ENCODE measurements at places on chromosomes 13 and 19.

DNA sequence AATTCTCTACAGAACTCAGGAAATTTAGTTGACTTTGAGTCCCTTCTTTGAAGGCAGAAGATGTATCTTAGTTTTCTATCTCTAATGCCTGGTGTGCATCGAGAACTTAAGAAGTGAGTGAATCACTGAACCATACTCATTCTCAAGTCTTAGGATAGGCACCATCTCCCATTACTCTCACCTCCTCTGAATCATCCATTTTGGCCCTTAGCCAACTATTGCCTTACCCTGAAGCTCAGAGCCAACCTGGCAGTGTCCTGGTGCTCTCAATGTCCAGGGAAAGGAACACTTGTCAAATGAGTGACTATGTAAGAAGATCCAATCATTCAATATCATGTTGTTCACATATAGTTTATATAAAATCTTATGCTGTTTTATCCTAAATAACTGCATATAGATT, 146.6 kb downstream of the RGCC start:
- no peak for DNase-seq

DNA sequence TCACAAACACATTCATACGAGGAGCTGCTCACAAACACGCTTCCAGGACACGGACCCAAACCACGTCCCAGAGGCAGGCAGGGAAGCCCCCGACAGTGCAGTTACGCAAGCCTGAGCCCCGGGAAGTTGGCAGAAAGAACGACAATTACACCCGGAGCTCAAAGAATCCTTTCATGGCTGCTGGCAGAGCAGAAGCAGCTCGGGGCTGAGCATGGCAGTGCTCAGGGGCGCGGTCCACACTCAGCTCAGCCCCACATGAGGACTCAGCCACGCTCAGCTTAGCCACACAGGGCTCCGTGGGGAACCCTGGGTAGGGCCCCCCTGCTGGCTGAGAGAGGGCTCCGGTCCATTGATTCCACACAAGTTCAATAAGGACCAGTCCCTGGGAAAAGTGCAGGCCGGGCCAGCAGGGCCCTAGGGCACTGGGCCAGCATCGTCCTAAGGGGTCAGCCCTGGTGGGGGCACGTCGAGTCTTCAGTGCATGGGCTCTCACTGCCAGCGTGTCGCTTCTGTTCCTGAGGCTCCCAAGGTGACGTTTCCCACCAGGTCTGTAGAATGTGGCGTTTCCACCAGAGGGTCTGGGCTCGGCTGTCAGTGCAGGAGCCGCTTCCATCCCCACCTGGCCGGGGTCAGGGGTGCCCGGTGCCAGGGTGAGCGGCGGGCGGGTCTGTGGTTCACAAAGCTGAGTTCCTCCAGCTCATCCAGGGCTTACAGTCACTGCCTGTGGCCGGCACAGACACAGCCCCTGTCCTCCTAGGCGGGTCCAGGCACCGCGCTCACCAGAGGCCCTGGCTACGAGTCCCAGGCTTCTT, 23.1 kb downstream of the GAS6 start:
- DNase-seq: peak; percentile 77

DNA sequence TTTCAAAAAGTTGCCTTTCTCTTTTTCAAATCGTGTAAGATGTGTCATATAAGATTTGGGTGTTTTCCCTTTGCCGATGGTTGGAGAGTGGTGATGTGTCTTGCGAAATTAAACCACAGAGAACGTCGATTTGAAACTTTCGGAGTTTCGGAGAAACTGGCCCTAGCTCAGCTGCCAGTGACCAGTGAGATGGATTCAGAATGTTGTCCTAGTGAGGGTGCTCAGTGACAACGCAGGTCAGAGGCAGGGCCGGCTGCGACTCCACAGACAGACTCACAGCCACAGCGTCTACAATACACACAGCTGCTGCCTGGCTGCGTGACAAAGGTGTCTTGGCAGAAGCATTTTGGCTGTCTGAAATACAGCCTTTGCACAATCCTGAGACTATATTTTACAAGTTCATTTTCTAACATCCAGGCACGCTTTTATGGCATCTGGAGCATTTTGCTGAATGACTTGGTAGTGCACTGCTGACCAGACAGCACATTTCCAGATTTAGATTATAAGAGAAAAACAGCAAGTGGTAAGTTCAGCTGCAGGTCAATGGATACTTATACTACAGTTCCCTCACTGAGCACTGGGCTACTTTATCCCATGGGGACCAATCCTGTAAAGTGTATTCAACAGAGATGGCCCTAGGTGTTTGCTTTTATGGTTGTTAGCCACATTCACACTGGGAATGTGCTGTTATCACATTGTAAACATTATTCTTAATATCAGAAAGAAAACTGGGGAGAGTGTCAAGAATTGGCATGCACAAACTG, 207.5 kb downstream of the KCNRG start:
- DNase-seq: no peak

- peak; percentile 89 for DNase-seq
Measured at GRCh38 chr19:58330458-58330857, 3.7 kb downstream of the ZSCAN22 start.

DNA sequence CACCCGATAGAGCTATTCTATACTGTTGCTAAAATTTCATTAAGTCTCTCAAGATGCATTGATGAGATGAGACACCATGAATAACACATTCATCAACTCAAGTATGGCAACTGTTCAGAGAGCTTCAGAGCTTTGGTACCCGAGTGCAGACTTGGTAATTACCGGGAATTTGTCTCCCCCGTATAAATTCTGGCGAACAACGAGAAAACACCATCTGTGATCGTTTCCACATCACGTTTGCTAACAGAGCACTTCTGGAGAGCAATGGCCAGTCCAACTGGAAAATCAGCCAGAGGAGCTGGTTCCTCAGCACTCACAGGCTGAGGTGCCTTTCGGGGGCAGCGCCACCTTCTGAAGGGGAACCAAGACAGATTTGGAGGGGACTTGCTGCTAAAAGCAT, 40.2 kb downstream of the SUGP2 start:
- no peak for DNase-seq

GRCh38 chr19:558770-559439, 13.5 kb upstream of the BSG start:
- DNase-seq: no peak

DNA sequence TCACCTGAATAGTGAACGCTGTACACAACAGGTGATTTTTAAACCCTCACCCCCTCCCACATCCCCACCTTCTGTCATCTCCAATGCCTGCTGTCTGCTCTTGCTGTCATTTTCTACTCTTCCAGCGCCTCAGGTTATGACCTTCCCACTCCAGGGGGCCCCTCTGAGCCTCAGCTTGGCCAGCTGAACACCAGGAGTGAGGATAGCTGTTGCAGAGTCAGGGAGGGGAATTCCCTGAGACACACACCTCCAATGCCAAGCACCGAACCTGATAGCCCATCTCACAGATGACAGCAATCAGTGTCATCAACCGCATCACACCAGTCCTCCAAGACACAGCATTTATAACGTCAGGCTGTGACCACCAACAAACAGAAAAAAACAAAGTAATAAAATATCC, 193.5 kb downstream of the ZNF536 start:
- no peak for DNase-seq

- no peak for DNase-seq
Measured at GRCh38 chr19:44212866-44213346, 574 bp downstream of the ZNF227 start.

- DNase-seq: peak; percentile 64
Measured at GRCh38 chr13:91664039-91664438, 265.6 kb downstream of the GPC5 start.

DNA sequence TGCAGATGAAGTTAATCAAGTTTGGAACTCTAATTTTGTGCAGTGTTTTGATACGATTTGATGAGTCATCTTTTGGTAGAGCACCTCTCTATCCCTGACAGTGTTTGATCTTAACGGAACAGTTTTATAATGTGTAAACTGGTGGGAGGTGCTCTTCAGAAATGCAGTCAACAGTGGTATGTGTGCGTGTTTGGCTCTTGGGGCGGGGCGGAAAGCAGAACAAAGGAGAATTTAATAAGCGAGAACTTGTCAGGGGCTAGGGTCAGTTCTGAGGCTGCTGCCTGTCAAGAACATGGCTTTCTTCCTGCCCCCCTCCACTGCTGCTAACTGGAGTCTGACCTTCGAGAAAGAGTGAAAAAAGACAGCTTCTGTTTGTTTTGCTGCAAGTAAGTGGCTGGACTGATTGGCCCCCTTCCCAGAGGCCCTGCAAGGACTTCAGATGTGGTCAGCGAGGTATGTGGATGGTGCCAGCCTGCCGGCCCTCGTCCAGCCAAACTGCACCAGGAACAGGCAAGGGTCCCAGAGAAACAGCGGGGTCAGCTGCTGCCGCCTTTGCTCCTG, 40.8 kb downstream of the BBC3 start:
- peak; percentile 30 for DNase-seq

DNA sequence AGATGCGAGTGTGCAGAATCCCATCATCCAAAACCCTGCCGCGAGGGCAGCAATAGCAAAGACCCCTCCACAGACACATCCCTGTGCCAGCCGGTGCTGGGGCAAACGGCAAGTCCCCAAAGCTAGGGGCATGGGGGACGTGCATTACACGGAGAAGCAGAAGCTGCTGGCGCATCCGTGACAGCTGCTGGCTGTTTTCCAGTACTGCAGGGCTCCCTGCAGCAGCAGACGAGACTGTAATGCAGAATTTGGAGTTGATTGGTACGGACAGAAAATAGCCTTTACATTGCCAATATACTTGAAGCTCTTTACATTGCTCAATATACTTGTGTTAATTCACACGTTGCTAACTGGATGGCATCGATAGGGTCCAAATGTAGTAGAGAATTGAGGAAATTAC, 77.2 kb upstream of the TMTC4 start:
- DNase-seq: peak; percentile 17

GRCh38 chr13:97858161-97858560, 95.3 kb upstream of the IPO5 start:
- no peak for DNase-seq

- no peak for DNase-seq
Measured at GRCh38 chr19:58387338-58388174, 487 bp downstream of the RPS5 start.

- no peak for DNase-seq
Measured at GRCh38 chr13:71851498-71852409, 15.2 kb downstream of the DACH1 start.

DNA sequence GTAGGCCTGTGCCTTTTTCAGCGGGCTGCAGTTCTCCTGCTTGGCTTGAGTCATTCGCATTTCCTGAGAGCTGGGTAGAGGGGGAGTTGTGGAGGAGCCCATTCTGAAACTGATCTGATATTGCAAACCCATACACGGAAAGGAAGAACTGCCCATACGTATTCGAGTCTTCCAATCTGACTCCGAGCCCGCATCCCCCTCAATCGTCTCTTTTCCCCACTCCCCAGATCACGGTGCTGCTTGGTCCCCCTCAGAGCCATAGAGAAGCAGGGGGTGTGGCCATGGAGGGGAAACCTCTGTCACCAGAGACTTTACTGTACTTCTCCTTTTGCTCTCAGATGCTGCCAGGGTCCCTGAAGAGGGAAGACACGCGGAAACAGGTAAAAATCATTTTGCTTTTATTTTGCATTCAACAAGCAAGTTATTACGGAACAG, at the start of gene CD22:
Gene CD22, plus strand, starts transcription at position 337 of the 435 bp plus-strand sequence. CDS start 2,854 bp downstream, outside the sequence.
- DNase-seq: no peak

DNA sequence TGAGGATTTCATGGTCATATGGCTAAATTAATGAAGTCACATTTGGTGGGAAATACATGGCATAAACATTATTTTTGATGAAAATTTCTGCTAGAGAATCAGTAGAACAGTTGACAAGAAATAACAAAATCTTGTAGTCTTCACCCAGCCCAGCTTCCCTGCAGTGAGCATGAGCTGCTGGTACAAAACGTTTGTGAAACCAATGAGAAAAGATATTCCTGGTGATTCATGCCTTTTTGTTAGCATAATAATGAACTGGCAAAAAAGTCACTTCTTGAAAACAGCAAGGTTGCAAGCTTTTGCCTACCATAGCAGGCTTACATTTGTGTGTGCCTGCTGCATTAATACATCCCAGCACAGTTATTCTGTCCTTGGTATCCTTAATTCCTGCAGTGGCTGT, 475.9 kb upstream of the HTR2A start:
- DNase-seq: no peak

- DNase-seq: peak; percentile 65
Measured at GRCh38 chr19:4386041-4386782, 14.1 kb downstream of the SH3GL1 start.

- DNase-seq: no peak
Measured at GRCh38 chr19:44749292-44749691, 784 bp downstream of the BCL3 start.

DNA sequence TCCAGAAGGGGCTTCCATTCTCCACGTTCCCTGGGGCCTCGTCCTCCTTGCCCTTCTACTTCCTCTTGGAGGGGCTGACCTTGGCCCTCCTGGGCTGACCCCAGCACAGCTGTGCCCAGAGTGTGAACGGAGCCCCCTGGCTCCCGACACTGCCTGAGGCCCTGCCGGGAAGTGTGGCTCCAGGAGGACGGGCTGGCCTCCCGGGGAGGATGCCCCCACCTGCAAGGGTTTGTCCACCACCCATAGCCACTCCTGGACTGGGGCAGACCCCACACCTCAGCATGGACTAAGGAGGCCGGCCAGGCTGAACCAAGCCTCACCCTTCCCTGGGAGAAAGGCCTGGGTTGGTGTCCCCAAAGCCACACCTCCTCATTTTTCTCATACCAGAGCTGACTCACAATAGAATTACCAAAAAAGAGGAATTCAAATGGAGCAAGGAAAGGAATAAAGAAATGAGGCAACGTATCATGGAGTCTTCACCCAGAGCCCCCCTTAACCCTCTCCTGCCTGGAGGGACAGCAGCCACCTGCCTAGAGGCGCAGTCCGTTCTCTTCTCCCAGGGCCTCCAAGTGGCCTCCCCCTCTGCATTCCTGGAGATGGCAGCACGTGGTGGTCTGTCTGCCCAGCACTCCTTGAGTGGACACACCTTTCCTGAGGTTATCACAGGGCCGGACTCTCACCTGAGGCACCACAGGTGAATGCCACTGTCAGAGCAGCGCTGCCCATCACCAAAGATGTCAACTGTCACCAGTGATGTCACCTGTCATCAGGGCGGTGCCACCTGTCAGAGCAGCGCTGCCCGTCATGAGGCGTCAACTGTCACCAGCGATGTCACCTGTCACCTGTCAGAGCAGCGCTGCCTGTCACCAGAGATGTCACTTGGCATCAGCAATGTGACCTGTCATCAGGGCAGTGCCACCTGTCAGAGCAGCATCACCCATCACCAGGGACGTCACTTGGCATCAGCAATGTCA, 3.1 kb upstream of the C13orf46 start:
- no peak for DNase-seq

- no peak for DNase-seq
Measured at GRCh38 chr13:18946738-18947137, 234.9 kb downstream of the TUBA3C start.

GRCh38 chr19:39401549-39402345, 4.9 kb upstream of the ZFP36 start:
- DNase-seq: no peak

GRCh38 chr19:10832939-10833296, 3.1 kb downstream of the TMED1 start:
- DNase-seq: no peak

- no peak for DNase-seq
Measured at GRCh38 chr13:97881556-97881955, 71.9 kb upstream of the IPO5 start.

GRCh38 chr19:41843371-41843770, 1.1 kb downstream of the LYPD4 start:
- DNase-seq: no peak

Data from putamen (tissue), 1 donor.